ENCODE measurements at places on chromosomes 1 and 21. TPM values are rescaled to one million over a fixed set of nuclear protein-coding genes. Genes with fewer than 3 reads are reported as not detected.

DNA sequence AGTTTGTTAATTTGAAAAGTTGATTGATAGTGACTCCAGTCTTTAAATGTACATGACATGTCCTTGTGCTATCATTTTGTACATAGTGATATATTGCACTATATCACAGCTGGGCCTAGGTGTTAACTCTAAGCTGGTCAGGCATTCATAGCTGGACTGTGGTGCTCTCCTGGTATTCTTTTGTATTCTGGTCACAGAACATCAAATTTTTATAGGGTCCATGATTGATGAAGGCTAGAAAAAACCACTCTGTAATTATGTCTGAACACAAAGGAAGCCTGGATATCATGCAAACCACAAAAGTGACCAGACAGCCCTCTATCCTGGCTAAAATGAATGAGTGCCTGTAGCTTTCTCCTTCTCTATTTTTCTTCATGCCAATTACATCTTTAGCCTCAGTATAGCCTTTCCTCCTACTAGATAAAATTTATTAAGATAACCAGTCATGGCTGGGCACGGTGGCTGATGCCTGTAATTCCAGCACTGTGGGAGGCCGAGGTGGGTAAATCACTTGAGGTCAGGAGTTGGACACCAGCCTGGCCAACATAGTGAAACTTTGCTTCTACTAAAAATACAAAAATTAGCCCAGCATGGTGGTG, 134.9 kb upstream of the B3GALT2 start:
- DNase-seq = peak; percentile 90

DNA sequence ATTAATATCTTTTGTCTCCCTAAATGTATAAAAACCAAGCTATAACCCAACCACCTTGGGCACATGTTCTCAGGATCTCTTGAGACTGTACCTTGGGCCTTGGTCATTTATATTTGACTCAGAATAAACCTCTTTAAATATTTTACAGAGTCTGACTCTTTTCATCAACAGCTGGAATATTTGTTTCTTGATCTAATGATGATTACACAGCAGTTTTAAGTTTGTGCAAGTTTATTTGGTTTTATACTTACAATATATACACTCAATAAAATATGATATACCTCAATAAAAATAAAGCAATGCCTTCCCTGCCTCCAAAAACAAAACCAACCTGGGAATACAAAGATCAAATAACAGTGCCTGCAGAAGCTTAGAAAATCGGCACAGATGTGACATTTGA, 22.0 kb downstream of the LEPR start:
- no peak for DNase-seq

DNA sequence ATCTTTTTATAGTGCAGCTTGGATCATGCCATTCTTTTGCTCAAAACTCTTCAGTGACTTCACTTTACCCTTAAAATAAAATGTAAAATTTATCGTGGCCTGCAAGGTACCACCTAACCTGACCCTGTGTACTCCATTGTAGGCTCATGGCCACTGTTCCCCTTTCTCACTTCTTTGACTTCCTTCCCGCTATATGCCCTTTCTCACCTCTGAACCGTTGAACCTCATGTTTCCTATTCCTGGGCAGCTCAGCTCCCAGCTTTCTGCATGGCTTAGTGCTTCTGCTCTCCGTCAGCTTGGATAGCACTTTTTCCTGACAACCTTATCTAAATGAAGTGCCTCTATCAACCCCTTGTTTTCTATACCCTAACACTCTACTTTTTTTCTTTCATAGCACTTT, 61.1 kb upstream of the GPR25 start:
- no peak for DNase-seq

DNA sequence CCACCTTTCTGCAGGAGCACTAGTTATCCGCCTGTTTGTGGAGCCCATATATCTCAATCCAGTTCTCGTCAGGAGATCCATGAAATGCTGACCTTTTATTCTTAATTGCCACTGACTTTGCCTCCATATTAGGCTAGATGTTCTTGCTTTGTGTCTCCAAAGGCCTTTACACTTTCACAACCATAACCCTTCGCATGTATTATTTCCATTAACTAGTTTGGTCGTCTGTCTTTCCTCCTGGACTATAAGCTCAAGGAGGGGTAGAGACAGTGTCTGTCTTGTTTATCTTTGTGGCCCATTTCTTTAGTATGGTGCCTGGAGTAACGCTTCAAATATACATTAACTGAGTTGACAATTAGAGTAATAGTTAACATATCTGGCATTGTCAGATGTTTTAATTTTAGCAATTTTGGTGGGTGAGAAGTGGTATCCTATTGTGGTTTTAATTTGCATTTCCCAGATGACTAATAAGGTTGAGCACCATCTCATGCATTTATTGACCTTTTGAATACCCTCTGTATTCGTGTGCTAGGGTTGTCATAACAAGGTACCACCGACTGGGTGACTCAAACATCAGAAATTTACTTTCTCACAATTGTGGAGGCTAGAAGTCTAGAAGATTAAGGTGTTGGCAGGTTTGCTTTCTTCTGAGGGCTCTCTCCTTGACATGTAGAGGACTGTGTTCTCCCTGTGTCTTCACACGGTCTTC, 21.7 kb upstream of the IL12RB2 start:
- peak; percentile 82 for DNase-seq

GRCh38 chr1:11924334-11925195, 1.7 kb downstream of the KIAA2013 start:
- DNase-seq = no peak

GRCh38 chr1:50917138-50918137, 42.6 kb downstream of the FAF1 start:
- DNase-seq = no peak

DNA sequence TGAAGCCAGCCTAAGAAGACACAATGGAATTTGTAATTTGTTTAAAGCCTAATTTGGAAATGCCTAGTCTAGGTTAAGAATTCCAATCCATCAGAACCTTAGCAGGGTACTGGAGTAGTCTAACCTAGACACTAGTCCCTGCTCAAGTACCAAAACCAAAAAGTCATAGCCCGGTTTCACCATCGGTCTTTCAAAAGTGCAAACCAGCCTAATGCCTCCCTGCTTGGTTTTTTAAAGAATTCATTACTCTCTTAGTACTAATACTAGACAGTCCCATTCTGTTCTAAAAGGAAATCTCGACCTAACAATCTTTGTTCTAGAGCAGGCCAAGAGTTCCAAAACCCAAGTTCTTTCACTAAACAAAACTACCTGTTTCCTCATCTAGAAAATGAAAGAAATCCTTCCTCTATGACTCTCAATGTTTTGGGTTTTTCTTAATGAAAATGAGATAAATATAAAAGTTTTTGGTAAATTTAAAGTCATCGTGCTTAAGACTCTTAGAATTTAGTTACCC, 2.6 kb downstream of the PUM1 start:
- DNase-seq = no peak

DNA sequence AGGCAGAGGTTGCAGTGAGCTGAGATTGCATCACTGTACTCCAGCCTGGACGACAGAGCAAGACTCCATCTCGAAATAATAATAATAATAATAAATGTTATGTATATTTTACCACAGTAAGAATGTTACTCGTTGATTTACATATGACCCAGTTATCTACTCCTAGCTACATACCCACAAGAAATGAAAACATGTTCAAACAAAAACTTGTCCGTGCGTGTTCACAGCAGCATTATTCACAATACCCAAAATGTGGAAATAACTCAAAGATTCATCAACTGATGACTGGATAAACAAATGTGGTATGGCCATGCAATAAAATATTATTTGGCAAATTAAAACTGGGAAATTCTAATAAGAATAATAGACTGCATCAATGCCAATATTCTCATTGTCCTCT, 31.7 kb upstream of the ENSA start:
- DNase-seq = no peak

DNA sequence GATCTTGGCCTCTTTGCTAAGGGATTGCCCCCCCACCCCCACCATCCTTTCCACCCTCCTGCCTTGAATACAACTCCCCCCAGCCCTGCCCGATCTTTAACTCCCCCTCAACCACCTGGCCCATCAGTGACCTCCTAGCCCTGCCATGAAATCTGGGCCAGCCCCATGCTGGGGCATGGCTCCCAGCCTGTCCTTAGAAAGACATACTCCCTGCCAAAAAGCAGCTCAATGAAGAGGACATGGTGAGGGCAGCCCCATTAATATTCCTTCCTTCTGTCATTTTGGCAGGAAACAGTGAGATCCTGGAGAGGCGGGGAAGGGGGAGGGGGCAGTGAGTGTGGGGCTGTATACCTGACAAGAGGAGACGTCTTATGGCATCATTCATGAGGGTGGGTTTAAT, 66.8 kb upstream of the DISP3 start:
- DNase-seq = no peak

Gene OR2L5
- not detected for total RNA-seq

Gene KIAA1614
- 1.9 TPM for total RNA-seq
